ENCODE measurements at places on chromosomes 1 and 21.

DNA sequence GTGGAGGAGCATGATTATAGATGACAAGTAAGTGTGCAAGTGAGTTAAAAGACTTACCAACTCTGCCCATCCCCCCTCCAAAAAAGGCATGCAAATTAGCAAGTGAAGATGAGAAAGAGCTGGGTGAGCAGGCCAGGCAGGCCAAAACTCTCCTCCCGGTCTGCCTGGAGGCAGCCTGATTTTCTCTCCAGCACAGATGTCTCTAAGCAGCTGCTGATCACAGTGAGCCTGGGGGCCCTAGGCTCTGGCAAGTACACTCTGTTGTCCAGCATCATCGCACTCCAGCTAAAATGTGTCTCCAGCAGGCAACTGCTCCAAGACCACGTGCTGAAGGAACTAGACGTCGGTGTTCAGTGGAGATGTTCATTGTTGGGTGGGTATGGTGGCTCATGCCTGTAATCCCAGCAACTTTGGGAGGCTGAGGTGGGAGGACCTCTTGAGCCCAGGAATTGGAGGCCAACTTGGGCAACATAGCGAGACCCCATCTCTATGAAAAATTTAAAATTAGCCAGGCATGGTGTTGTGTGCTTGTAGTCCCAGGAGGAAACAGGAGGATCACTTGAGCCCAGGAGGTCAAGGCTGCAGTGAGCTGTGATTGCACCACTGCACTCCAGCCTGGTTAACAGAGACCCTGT is 56.7 kb upstream of the PUM1 start:
- no peak for DNase-seq

DNA sequence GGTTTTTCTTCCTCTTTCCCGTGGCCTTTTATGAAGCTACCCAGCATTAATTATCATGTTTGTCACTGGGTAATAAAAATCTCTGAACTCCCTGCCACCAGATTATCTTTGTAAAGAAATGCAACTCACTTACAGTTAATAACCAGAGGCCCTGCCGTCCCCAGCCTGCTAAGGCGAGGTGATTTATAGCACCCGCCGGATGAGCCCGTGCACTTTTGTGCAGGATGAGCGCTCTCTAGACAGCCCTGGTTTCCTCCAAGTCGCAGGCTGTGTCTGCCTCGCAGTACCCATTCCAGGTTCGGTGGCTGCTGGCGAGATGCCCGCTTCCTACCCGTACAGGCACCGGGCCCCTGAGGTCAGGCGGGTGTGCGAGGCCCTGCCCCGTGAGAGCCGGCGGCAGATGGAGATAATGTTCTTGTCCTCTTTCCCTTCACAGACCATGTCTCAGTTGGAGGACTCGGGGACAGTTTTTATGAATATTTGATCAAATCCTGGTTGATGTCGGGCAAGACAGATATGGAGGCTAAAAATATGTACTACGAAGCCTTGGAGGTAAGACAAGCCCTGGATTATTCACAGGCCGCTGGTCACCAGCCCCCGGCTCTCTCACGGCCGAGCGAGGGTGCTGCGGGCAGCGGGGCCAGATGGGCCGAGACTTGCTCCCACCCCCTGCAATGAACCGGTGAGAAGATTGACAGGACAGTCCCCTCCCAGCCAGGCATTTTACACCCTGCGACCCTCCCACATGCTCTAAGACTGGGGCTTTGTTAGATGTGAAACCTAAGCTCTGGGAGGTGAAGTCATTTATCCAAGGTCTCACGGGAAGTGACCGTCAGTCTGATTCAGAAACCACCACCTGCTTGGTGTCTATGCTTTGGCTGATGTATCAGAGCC is 28.5 kb upstream of the SELENON start:
- DNase-seq, result no peak

GRCh38 chr1:205792961-205793673 is 17.8 kb upstream of the RAB29 start:
- DNase-seq, result no peak

- DNase-seq, result no peak
Observed at GRCh38 chr1:30909365-30910068, 959 bp upstream of the SDC3 start.

GRCh38 chr1:10733474-10734366 is 62.7 kb downstream of the CASZ1 start:
- no peak for DNase-seq

DNA sequence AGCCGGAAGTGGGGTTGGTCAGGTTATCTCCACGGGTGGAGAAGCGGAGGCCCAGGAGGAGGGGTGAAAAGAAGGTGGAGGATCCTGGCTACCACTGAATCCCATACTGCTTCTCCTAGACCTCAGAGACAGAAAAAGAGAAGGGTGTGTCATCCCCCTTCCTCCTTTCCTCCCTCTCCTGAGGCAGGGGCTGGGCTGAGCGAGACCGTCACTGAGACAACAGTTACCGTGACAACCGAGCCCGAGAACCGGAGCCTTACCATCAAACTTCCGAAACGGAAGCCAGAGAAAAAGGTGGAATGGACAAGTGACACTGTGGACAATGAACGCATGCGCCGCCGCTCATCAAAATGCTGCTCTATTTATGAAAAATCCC is 42.1 kb upstream of the NBPF3 start:
- DNase-seq, result peak; percentile 17

DNA sequence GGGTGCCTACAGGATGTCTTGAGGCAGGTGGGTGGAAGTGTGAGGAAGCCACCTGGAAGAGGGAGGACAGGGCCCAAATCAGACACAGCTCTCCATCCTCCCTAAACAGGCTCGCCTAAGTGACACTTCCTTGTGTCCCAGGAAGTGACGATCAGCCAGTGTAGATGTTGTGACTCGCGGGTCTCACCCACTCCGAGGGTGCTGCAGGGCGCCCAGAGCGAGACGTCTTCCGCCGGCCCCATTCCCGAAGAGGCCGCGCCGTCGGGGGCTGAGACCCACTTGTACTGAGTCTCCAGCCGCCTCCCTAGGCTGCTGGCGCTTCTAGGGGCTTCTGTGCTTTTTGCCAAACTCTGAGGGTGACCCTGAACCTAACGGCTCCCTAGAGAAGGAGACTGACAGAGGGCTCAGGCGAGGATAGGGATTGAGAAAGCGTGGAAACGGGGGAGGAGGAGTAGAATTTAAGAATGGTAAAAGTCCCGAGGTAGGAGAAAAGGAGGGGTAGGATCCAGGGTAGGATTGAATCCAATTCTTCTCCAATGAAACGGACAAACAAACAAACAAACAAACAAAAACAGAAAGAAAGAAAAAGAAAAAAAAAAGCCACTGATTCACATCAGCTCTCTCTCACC is 543 bp upstream of the MARK1 start:
- DNase-seq, result no peak

- no peak for DNase-seq
Observed at GRCh38 chr1:181387702-181388101, 95.6 kb upstream of the CACNA1E start.

GRCh38 chr1:204036882-204037655 is 35.8 kb upstream of the SOX13 start:
- no peak for DNase-seq

DNA sequence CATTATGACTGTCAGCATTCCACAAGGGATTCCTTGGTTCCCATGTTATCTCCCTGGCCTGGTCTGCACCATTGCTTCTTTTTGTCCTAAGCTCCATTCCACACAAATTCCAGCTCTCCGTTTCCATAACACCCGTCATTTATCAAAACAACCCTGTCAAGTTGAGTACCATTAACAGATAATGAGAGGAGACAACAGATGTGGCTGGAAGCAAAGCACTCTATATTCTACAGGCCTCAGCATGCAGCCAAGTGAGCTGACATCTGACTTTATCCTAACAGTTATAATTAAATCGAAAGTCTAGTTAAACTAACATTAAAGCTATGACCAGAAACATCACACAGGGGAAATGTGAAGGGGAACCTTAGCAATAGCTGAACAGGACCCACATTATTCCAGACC is 110.4 kb downstream of the RERE start:
- no peak for DNase-seq

DNA sequence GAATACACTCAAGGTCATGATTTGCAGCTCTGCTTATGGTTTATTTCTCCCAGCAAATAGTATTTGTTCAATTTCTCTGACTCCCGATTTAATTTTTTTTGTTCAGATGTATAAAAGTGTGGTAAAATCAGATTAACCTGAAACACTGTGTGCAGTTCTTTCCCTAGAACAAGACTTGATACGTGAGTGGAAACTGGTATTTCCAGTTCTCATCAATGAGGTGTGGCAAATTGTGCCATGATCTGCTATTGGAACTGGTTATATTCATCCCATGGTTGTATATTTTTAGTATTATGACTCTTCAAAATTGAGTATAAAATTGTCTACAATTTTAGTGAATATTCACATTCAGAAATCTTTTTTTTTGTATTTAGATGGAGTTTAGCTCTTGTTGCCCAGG is 76.8 kb upstream of the IVNS1ABP start:
- DNase-seq, result no peak

DNA sequence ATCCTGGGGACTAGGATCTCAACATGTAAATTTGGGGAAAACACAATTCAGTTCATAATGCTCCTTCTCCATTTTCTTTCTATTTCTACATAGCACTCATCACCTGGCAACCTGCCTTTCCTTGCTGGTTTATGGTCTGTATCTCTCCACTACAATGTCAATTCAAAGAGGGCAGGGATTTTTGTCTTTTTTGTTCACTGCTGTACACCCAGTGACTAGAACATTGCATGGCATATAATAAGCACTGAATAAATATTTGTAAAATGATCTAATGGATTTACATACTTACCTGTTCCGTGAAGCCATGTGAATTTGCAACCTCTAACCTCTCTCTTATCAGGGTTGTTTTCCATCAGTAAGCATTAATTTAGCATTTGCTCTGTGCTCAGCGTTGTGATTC is 27.4 kb upstream of the TBX15 start:
- no peak for DNase-seq
